ENCODE measurements at places on chromosomes 12 and 14.

GRCh38 chr12:70443062-70443673 lies 77.1 kb downstream of the KCNMB4 start:
- no peak for DNase-seq

GRCh38 chr12:52300796-52301691 lies 9.7 kb upstream of the KRT81 start:
- DNase-seq: no peak

DNA sequence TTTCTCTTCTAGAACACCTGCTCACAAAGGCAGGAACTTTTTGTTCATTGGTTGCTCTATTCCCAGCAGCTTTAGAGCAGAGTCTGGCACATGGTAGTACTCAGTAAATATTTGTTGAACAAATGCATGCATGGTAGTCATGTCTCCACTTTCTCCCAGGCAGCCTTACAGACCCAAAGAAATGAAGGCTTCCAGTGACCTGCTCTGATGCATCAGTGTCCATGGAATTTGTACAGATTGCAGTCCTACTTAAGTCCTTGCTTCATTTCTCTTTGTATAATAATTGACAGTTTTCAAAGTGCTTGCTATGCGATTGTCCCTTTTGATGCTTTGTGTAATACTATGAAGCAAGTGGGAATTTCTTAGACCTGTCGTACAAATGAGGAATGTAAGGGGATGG lies 119.6 kb downstream of the DERA start:
- DNase-seq: no peak

DNA sequence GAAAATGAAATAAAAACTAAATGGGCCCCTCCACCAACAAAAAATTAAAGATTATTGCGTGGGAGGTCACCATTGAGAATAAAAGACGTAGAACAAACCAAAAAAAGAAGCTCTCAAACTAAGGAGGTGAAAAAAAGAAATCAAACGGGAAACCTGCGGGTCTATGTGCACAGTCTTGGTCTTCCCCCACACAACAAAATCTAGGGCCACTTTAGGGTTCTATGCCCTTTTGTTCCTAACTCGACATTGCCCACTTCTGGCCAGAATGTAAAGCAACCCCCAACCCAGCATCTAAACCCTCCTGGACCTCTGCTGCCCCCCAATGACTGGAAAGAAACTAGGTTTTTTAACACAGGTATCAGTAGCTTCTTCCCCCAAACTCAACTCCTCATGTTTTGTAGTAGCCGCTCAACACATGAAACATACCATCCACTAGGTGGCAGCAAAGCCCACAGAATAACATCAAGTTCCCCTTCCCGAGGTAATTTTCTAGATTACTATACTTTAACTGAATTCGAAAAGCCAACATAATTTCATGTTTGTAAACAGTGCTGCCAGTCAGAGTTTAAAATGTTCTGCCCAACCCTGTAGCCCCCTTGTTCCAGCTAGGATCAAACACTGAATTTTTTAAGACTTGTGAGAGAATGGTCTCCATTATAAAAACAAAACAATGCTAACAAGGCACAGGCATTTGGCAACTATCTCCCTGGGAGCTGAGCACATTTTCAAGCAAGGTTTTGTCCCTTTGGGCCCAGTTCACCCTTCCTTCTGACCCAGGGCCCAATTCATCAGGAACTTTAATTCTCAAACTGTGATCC lies 18.7 kb downstream of the DAD1 start:
- DNase-seq: peak; percentile 39

- DNase-seq: no peak
These were observed 1.9 kb upstream of the DCAF5 start for GRCh38 chr14:69154779-69155178.

DNA sequence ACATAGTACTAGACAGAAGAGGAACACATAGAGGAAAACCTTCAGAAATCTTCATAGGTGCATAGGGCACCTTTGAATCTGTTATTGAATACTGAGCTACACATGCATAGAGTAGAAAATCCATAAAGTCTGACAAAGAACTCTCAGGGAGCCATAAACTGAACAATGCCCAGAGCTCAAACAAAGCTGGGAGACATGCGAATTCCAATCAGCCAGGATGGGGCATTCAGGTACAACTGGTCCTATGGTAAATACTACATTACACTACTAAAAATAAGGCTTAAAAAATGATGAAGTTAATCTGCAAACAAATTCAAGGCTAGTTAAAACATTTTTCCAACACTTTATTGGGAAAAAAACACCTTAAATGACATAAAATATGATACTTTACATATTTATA lies 259.7 kb downstream of the DIO2 start:
- DNase-seq: no peak

GRCh38 chr14:24814346-24814745 lies 180.4 kb upstream of the GZMB start:
- no peak for DNase-seq

- DNase-seq: no peak
These were observed 211.6 kb upstream of the SFSWAP start for GRCh38 chr12:131499160-131499863.

DNA sequence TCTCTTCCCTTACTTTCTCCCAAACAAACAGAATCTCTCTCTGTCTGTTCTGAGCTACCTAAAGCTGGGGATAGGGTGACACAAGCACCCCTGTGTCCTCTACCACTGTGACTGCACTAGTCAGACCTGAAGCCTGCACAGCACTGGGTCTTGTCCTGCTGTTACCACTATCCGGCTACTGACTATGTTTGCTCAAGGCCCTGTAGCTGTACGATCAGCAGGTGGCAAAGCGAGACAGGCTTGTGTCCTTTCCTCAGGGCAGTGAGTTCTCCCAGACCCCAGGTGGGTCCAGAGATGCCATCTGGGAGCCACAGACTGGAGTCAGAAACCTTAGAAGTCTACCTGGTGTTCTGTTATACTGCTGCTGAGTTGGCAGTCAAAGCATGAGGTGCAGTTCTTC lies 116.4 kb downstream of the NUBPL start:
- no peak for DNase-seq

GRCh38 chr12:32834122-32834521 lies 62.5 kb downstream of the PKP2 start:
- no peak for DNase-seq

- DNase-seq: no peak
These were observed 609.0 kb downstream of the KCNH5 start for GRCh38 chr14:62436261-62436660.

- no peak for DNase-seq
These were observed 14.7 kb downstream of the CPSF6 start for GRCh38 chr12:69254046-69254445.

- DNase-seq: no peak
These were observed 102.7 kb upstream of the USP44 start for GRCh38 chr12:95653771-95654546.

DNA sequence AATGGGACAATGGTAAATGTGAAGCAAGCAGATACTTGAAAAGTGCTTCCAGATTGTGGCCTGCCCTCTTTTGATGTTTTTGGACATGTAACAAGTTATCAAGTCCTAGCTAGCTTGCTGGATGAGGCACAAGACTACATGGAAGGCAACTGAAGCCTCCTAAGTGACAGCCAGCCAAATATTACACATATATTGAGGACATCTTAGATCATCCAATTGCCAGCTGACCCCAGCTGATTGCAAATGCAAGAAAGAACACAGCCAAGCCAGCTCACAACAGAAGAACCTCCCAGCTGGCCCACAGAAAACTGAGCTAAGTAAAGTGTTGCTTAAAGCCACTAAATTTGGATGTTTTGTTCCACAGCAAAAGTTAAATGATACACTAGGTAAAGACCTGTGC lies 156.9 kb downstream of the SRGAP1 start:
- DNase-seq: no peak

DNA sequence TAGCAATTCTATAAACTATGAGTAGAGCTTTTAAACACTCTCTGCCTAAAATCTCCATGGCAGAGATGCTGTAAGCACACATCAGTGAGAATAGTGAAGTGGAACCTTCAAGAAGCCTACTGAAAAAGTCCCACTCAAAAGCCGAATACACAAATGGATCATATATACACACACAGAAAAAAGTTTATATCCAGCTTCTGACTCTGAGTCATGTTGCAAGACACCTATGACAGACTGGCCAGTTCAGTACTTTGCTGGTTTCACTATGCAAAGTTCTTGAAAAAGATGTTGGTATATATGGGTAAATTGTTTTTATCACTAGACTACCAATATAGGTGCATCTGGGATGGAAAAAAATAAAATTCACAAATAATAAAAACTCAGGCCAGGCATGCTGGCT lies 126.1 kb downstream of the KCNK10 start:
- DNase-seq: no peak

DNA sequence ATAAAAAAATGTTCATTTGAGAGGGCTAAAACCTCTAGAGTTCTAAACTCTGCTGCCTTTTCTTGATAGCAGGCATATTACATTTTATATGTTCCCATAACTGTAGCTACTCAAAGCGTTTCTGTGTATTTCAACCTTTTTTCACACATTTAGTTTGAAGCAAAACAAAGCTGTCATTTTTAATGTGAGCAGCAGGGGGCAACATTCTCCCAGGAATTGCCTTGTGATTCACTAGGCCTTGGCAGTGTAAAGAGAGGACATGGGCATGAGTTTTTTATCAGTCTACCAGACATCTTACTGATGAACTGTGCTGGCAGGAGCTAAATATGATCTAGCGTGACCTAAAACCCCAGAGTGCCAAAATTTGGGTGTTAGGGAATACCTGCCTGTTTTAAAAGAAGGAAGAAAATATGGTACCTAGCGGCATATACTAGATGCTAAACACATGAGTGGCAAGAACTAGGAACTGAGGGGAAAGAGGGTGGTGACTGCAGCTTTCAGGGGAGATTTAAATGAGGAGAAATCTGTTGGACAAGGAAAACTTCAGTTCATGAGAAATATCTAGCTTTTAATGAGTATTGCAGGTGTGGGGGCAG lies 65.3 kb downstream of the IFT43 start:
- peak; percentile 57 for DNase-seq

- DNase-seq: no peak
These were observed 15.1 kb downstream of the TBX3 start for GRCh38 chr12:114668886-114669288.

GRCh38 chr12:131637986-131638385 lies 72.9 kb upstream of the SFSWAP start:
- DNase-seq: no peak

DNA sequence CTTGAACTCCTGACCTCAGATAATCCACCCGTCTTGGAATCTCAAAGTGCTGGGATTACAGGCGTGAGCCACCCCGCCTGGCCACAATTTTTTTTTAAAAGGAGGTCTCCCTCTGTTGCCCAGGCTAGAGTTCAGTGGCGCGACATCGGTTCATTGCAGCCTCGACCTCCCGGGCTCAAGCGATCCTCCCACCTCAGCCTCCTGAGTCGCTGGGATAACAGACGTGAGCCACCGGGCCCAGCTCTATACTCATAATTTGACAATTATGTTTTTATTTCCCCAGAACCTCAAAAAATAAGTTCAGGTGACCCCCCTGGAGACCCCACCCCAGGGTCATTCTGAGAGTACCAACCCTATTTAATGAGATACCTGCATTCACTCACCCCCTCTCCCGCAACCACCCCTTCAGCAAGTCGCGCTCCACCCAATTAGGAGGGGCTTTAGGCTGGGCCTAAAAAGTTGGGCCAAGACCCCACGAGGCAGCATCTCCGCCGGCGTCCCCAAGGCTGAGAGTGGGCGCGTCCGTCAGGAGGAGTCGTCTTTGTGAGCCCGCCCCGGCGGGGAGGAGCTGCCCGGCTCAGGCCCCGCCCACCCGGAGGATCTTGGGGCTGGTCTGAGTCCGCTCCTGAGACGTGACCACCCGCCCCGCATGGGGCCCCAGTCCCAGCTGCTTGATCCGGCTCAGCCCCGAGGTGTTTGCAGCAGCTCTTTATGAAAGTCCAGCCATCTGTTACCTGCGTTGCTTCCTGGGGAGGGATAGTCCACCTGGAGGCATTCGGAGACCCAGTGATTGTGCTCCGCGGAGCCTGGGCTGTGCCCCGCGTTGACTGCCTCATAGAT lies at the start of gene ANKRD33:
ANKRD33 (plus strand) TSS at position 628 of the 840 bp plus-strand sequence; CDS start at position 712, 84 bp downstream.
- DNase-seq: no peak

DNA sequence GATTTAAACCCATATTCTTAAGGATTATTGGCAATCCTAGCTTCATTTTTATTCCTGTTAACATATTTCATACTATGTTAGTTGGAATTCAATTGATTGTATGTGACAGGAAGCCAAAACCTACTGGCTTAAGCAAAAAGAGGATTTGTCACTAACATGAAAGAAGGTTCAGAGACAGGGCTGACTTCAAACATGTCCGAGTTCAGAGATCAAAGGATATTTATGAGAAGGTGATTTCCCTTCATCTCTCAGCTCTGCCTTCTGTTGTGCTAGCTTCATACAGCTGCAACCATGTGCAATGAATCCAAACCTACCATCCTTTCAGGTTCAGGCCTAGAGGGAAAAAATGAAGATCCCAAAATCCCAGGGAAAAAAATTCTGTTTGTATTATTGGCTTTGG lies 349.7 kb downstream of the ATP23 start:
- no peak for DNase-seq

DNA sequence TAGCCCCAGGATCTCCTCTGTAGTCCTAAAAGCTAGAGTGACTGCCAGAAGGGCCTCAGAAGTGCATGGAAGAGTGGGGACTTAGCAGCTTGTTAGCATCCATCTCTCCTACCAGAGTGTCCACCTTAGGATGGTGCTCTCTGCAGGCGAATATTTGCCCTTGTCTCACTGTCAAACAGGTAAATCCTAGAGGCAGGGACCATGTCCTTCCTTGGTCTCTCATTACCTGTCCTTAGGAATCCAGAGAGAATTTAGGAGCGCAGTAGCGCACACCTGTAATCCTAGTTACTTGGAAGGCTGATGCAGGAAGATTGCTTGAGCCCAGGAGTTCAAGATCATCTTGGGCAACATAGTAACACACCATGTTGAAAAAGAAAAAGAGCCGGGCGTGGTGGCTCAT lies 21.4 kb downstream of the AGAP2 start:
- no peak for DNase-seq

DNA sequence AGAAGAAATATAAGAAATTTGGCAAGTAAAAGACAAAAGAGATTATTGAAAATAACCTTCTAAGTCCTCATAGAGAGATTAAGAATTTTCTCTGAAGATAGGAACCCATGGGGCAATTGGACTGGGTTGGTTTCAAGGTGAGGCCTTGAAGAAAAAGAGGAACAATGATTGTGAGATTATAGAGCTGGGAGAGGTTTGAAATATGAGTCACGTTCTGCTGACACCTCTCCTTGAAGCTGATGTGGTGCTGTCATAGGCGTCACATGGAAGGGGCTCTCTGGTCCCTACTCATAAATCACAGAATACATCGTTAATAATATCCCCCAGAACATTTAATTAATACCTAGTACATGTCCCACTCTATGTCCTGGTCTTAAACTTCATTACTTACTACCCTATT lies 227.6 kb upstream of the PDE3A start:
- DNase-seq: no peak

- DNase-seq: no peak
These were observed 367.6 kb downstream of the RPS29 start for GRCh38 chr14:49218436-49219092.

DNA sequence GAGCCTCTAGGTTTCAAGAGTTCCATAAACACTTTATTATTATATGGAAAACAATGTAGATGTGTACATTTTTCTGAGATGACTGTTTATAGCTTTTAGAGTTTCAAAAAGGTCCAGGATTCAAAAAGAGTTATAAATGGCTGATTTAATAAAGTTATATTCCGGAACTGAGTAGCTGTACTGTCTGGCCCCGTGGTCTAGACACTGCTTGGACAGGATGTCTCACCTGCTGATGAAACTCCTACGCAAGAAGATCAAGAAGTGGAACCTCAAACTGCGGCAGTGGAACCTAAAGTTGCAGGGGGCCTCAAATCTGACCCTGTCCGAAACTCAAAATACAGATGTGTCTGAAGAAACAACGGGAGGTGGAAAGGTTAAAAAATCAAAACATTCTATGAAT lies 69.7 kb downstream of the DCAF5 start:
- no peak for DNase-seq
